ENCODE measurements at places on chromosomes 3 and 15. TPM values are rescaled to one million over a fixed set of nuclear protein-coding genes. Genes with fewer than 3 reads are reported as not detected.

GRCh38 chr15:88648357-88649214 is 9.8 kb downstream of the ISG20 start:
- no peak for DNase-seq

DNA sequence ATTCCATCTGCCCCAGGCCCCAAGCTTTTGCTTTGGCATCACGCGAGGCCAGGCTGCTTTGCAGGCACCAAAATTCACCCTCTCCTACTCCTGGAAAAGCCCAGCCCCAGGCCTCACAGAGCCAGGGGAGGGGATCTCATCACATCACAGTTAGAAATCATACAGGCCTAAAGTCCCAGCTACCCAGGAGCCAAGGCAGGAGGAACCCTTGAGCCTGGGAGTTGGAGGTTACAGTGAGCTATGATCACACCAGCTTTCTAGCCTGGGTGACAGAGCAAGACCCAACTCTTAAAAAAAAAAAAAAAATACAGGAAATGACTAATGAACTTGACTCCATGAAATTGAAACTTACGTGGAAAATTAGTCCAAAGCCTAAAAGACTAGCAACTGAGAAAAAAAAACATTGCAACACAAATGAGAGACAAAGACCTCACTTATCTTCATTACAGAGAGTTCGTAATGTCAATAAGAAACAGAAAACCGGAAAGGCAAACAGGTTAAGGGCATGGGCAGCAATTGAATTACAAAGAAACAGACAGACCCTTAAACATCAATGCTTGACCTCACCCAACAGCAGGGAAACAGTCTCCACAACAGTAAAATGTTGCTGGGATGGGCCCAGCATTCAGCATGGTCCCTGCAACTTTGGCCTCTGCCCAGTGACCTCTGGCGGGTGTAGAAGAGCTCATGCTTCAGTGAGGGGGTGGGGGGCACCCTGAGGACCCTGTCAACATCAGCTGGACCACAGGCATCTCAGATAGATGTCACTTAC is 151.5 kb downstream of the LRRK1 start:
- DNase-seq = no peak

GRCh38 chr15:87614704-87615103 is 641.8 kb downstream of the NTRK3 start:
- DNase-seq = no peak

DNA sequence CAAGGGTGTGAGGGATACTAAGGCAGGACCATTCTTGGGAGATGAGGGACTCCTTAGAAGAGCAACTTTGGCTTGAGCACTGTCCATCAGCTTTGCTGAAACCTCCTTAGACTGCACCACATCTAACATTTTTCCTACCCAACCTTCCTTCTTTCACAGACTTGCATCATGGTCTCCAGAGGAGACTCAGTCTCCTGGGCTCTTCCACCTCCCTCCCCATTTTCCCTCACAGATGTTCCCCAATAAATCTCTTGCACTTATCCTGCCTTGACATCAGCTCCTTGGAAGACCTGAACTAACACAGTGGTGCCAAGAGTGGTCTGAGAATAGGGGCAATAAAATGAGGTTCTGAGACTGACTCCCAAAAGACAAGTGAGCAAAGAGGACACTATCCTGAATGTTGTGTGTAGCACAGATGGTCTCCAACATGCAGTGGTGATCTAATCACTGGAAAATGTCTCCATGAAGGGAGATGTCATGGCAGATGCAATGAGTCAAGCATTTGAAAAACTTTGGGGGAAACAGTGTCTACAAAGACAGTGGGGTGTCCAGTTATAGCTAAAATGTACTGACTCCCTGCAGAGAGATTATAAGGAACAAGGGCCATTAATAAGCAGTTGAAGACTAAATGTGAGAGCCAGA is 26.0 kb upstream of the BOC start:
- DNase-seq = no peak

DNA sequence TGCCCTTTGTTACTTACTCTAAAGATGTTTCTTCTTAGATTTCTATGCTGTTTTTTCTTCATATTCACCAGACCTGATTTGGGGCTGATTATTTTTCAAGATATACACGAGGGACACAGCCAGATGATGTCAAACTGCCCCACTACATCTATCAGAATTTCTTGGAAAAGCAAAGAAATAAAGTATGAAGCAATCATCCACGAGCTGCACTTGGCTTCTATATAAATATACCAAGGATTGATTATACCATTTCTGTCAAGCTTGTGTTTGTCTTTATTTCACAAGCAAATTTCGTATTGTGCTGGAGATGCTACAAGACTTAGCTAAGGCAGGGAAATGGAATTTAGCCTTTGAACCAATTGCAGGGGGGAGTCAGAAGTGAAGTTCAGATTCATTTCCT is 715.1 kb upstream of the NR2F2 start:
- no peak for DNase-seq

DNA sequence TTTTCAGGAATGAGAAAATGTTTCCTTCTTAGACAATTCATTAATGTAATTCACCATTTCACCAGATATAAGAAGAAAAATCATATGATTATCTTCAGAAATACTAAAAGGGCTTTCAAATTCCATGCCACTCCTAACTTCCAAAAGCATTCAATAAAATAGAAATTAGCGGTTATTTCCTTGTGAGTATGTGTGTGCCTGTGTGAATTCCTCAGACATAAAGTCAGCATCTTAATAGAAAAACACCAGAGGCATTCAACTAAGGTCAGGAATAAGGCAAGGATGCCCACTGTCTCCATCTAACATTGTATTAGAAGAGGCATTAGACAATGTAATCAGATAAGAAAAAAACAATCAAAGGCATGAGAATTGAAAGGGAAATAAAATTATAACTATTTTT is 88.4 kb downstream of the PLCH1 start:
- no peak for DNase-seq

DNA sequence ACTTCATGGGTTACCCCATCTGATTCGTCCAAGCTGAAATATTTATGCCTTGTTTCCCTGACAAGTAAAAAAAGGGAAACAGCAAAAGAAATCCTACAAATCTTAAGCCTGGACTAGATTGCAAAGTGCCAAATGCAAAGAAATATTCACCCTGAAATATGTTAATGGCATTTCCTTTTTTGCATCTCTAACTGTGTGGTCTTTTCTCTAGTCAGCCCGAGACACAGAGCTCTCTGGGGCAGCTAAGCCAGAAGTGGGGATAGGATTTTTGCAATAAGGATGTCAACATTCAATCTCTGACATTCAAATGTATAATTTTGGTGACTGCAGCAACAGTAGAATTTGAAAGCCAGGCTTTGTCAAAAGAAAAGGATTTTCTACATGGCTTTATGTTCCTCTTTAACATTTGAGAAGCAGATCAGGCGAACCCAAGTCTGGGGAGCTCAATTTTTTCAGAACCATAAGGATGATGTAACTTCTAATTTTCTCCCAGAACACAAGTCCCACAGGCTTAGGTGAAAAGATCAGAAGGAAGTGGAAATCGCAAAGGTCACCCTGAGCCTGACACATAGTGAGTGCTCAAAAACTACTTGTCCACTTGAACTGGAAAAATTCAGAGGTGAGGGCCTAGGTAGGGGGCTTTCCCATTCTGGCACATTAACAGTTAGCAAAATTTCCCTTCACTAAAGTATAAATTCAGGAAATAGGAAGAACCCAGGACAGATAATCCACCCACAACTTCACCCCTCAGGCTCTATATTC is 28.2 kb upstream of the KCNMB3 start:
- no peak for DNase-seq

DNA sequence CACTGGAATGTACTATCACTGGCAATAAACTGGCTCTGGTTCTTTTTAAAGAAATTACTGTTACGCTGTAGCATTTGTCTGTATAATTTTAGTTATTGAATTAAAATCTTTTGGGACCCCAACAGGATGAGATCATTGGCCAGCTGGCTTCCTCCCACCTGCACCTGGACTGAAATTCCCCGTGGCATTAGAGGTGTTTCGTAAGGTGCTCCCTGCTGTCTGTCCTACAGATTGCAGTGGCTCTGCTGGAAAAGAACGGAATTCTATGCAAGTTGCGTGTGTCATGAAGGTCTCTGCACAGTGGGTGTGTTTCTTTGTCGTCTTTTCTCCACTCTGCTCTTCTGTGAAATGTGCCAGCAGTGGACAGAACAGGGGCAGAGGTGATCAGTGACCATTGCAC is 383.4 kb downstream of the PTPRG start:
- DNase-seq = no peak

DNA sequence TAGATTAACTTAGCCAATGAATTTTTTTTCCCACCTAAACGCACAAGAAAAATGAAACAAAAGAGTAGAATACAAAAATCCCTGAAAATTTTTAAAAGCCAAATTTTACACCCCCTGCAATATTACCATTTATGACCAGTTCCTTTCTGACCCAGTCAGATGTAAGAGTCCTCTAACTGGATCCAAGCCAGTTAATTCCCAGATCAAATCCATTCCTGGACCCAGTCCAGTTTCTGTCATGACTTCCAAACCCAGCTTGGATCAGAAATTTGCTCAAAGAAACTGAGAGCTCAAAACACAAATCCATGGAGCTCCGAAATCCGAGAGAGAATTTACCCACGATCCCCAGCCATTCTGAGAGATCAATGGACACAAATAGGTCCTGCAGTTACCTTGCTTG is 17.0 kb upstream of the ALDH1L1 start:
- DNase-seq = no peak

DNA sequence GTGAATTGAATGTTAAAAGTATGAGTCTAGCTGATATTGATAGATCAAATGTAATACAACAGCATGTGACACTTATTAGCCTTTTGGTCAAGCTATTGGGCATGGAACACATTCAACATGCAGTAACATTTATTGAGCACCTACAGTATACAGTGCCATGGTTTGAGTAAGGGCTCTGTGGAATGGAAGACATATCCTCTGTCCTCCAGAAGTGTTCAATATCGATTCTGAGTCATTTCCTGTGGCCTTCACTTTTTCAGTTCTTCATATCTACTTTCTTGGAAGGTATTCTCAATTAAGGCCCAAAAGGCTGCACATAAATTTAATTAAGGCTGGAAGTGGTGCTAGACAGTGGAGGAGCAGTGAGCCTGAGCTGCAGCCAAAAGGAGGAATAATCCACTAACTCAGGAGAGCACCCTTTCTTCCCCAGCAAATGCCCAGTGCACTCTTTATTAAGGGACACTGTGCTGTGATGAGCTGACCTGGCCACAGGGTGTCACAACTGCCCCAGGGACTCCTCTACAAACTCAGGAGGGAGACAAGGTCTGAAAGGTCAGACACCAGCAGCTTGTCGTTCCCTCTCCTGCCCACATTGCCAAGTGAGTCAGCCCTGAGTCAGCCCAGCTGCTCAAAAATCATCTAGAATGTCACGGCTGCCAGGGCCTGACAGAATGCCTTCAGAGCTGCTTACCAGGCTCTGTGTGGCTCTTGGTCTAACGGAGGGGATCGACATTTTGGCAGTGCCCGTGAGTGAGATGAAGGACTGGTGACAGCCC is 544.8 kb downstream of the AGBL1 start:
- DNase-seq = no peak

- DNase-seq = no peak
These were observed 50.7 kb downstream of the XYLB start for GRCh38 chr3:38397320-38397719.

DNA sequence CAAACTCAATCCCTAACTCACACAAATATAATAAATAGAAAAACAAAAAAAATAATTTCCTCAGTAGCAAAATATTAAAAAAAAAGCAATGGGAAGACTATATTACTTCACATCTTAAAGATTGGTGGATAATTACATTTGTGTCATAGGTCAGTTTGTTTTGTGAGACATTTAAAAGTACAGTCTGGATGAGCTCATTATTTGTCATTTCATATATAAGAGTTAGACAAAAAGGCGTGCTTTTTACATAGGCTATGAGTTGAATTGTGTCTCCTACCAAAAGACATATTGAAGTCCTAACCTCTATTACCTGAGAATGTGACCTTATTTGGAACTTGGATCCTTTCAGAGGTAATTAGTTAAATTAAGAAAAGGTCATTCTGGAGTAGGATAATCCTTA is 710.1 kb upstream of the CBLB start:
- no peak for DNase-seq

GRCh38 chr3:168271932-168272331 is 176.2 kb upstream of the GOLIM4 start:
- DNase-seq = no peak

GRCh38 chr3:133633439-133633838 is 28.3 kb downstream of the TOPBP1 start:
- DNase-seq = no peak

DNA sequence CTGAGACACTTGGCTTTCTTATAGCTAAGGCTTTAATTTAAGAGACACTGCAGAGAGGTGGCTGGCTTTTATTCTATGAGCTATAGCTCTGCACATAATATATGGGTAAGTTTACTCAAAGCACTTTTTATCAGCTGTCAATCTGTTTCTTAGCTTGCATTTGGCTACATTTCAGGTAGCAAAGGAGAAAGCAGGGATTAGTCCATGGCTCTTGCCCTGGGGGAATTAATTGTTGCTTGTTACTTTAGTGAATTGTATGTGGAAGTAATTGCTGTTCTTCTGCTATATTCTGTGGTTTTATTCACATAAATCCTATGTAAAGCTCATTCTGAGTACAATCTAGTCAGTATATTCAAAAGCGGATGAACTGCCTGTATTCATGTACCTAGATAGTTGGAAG is 14.4 kb upstream of the CCDC39 start:
- no peak for DNase-seq

GRCh38 chr3:40690749-40691451 is 166.1 kb downstream of the ZNF621 start:
- peak; percentile 59 for DNase-seq

DNA sequence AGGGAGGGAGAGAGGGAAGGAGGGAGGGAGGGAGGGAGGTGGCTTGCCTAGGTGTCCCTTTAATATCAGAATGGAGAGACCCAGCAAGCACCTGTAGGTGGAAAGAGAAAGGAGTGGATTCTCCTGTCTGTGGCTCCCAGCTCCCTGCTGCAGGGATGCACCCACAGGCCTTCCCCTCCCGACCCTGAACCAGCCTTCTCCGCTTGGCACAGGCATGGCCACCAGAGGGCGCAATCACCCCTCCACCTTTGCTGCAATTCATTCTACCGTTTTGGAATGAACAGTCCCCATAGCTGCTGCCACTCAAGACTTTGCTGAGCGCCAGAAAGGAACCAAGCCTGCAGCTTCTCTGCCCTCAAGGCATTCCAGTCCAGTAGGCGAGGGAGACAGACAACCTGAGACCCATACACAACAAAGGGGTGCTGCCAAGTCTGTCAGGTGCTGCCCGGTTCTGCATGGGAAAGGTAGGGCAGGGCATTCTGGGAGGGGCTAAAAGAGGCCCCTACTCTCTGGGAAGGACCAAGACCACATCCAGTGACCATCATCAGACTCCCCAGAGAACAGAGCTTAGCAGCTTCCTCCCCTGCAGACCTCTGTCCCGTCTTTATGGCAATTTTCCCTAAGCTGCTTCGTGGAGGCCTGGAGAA is 4.9 kb downstream of the TLR9 start:
- no peak for DNase-seq

Gene C3orf22
- total RNA-seq = not detected

Gene ZNF774
- total RNA-seq = 3.3 TPM

Gene PPP1R14D
- total RNA-seq = not detected

Gene ZKSCAN7
- 19.5 TPM for total RNA-seq

Gene EPB42
- 1.8 TPM for total RNA-seq

Gene PLOD2
- 114 TPM for total RNA-seq

Gene CDCP1
- total RNA-seq = 2.9 TPM

Gene THRB
- 14.8 TPM for total RNA-seq

Gene GRAMD1C
- 14.3 TPM for total RNA-seq

Measured in urinary bladder (tissue), 4 donors.